ENCODE measurements at places on chromosomes 1 and 21.
A peak's percentile ranks its signal among the peaks of the same experiment; 100 is the strongest.

DNA sequence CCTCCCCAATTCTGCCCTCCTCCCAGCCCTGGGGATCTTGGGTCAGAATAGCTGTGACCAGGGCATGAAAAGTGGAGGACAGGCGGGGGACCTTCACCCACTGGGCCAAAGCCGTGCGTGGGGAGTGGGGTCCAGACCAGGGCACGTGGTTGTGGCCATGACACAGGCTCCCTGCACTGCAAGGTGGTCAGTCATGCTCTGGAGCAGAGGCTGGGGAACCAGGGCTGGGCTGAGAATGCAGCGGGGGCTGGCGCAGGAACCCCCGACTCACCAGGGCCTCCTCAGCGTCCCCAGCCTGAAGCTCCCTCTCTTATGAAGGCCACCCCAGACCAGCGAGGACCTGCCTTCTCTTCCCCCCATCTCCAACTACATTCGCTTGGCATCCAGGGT is 2.7 kb downstream of the DVL1 start:
- DNase-seq = no peak

GRCh38 chr1:110594456-110595352 is 11.5 kb downstream of the KCNA2 start:
- no peak for DNase-seq

DNA sequence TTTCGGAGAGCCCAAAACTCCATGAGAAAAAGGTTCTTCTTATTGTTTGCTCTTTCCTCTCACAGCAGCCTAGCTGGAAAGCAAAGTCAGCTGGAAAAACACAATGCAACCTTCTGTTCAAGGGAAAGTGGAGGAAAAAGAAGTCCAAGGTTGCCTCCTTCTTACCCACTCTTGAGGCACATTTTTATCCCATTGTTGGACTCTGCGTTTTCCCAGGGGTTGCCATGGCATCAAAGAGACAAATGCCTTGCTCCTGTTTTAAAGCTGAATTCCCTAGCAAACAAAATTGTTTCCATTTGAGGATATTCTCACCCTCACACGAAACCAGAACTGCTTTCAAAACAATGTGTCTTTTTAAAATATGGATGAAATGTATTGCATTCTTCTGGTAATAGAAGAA is 45.1 kb upstream of the PALMD start:
- no peak for DNase-seq

GRCh38 chr1:78236716-78237115 is 190.9 kb downstream of the GIPC2 start:
- DNase-seq = no peak

DNA sequence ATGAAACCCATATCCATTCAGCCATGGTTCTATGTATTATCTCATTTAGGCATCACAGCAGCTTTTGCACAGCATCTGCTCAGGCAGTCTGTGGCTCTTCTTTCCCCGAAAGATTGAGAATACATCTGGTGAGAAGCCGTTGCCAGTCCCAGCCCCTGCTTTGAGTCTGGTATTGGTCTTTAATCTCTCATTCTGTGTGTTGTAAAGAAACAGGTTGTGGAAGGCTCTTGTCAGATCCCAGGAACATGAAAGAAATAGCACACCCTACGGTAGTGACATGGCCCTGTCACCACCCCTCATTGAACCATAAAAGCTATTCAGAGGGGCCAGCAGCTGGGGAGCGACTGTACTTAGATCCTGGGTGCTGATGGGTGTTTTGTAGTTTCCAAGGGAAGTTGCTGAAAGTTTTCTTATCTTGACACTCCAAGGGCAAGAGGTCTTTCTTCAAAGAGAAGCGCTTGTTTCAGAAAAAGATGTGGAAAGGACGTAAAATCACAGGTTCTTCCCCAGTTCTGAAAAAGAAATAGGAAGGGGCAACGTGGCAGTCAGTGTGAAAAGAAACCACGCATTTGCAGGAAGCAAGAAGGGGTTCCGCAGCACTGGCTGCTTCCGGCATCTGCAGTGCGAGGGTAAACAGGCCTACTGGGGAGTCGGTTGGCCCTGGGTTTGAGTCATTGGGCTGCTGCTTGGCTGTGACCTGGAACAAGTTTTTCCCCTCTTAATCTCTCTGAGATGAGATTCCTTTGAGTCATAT is 145.0 kb downstream of the DHRS3 start:
- no peak for DNase-seq

DNA sequence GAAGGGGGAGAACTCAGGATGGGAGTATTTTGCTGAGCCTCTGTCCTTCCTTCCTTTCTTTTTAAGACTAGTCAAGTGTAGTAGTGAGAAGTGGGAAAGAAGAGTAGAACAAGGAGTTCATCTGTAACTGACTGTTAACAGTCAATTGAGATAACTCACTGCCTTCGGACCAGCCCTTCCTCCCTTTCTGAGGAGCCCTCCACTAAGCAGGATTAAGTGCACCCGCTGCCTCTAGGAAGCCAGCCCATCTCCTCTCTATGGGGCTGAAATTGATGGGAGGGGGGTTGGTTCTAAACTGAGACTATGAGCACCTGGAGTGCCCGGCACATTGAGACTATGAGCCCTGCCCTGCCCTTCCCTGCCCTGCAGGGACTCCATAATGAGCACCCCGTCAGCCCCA is 72.7 kb upstream of the TINAGL1 start:
- no peak for DNase-seq

- no peak for DNase-seq
These were observed 56.4 kb downstream of the GREM2 start for GRCh38 chr1:240555524-240555923.

- no peak for DNase-seq
These were observed 8.6 kb downstream of the LIX1L start for GRCh38 chr1:145949219-145949618.

DNA sequence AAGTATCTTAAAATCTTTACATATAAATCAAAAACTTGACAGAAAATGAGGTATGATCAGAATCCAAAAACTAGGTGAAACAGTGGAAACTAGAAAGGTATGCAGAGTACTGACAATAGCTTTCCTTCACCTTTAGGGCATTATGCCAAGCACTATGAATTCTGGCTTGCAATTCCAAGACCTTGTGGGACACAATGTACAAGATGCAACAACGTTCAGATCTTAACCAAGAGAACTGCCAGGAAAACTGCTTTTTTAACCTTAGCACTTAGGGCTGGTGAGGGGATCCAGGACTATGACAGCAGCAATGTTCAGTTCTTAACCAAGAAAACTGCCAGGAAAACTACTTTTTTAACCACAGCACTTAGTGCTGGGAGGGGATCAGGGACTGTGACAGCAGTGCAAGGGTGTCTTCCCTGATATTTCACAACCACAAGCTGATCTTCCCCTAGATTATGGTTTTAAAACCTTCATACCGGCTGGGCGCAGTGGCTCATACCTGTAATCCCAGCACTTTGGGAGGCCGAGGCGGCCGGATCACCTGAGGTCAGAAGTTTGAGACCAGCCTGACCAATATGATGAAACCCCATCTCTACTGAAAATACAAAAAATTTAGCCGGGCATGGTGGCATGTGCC is 22.3 kb downstream of the FOXJ3 start:
- peak; percentile 64 for DNase-seq

DNA sequence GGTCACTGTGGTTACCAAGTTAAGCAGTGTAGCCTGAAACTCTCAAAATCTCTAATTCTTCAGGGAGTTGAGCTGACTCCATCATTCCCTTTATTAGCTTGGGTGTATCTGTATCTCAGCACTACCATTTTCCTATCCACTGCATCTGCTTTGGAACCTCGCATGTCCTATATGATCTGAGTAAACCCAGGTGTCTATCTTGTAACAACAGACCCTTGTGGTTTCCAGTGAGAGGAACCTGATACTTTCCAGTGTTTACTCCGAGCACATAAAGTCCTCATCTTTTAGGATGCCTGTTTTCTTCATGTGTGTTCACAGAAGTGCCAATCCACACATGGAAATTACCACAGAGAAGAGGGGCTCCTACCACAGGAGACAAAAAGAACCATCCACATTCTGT is 650.4 kb downstream of the LMO4 start:
- DNase-seq = no peak

- DNase-seq = no peak
These were observed 2.0 kb downstream of the ARHGAP29 start for GRCh38 chr1:94235189-94236012.

DNA sequence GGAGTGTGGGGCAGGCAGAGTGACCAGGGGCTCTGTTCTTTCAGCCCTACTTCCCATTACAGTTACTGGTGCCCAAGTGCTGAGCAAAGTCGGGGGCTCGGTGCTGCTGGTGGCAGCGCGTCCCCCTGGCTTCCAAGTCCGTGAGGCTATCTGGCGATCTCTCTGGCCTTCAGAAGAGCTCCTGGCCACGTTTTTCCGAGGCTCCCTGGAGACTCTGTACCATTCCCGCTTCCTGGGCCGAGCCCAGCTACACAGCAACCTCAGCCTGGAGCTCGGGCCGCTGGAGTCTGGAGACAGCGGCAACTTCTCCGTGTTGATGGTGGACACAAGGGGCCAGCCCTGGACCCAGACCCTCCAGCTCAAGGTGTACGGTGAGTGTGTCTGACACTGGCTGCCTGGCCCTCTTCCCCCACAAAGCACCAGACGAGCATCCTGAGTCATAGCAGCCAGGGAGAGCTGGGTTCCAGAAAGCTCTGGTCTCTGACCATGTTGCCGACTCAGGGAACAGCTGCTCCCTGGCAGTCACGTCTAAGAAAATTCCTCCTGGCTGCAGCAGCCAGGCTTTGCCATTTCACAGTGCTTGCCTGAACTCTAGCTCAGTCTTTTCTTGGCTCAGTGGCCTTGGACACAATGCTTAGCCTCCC is 3.3 kb downstream of the SLAMF8 start:
- DNase-seq = no peak

GRCh38 chr1:87632232-87632631 is 303.6 kb downstream of the LMO4 start:
- no peak for DNase-seq

DNA sequence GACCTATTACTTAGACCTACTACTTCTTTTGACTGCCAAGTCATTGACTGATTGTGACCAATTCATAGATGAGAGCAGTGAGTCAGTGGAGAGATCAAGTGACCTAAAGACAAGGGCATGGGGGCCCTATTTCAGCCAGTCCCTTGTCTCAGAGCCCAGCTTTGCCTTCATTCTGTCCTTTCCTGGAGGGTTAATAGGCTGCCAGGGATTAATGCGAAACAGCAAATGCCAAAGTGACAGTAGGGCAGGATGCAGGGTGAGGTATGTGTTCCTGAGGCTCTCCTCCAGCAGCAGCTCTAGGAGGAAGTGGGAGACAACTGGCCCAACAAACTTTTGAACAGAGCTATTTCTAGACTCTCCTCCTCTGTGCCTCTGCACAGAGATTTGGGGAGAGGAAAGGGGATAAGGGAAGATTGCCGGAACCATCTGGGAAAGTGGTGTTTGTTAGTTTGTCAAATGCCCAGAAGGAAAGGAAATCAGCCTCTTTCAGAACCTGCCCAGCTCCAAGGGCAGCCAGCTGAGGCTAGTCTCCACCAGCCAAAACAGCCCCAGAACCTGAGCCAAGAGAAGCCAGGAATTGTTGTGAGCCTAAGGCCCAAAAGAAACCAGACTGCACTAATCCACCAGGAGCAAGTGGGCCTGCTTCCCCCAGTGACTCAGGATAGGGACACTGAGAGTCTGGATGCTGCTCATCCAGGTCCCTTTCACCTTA is 4.9 kb upstream of the S100A3 start:
- DNase-seq = no peak

GRCh38 chr21:28310711-28311110 is 682.0 kb downstream of the LTN1 start:
- DNase-seq = no peak

- no peak for DNase-seq
These were observed 28.5 kb downstream of the SLC37A1 start for GRCh38 chr21:42542196-42542595.

GRCh38 chr21:29254550-29254949 is 44.2 kb upstream of the BACH1 start:
- DNase-seq = no peak

DNA sequence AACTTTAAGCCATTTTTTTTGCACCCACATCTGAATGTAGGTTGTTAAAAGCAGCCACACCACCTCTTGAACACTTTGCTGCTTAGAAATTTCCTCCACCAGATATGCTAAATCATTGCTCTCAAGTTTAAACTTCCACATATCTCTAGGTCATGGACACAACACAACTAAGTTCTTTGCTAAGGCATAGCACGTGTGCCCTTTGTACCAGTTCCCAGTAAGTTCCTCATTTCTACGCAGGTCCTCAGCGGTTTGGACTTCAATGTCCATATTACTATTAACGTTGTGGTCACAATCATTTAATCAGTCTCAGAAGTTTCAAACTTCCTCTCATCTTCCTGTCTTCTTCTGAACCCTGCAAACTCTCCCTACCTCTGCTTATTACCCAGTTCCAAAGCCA is 661.6 kb upstream of the PKN2 start:
- DNase-seq = no peak

GRCh38 chr21:46057111-46057709 is 40.7 kb upstream of the COL6A2 start:
- no peak for DNase-seq

- DNase-seq = no peak
These were observed 20.5 kb downstream of the COL6A1 start for GRCh38 chr21:46001821-46002681.

- DNase-seq = peak; percentile 84
These were observed 21.1 kb downstream of the ERRFI1 start for GRCh38 chr1:8004803-8005573.

DNA sequence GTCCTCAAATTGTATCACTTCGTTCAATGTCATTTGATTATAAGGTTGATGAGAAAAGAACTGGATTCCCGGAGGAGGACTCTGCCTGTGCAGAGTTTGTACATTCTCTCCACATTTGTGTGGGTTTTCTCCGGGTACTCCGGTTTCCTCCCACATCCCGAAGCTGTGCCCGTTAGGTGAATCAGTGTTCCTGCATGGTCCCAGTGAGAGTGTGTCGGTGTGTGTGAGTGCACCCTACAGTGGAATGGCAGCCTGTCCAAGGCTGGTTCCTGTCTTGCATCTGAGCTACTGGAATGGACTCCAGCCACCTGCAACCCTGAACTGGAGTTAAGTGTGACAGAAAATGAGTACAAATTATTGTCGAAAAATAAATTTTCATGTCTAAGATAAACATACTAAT is 92.2 kb upstream of the KCTD3 start:
- DNase-seq = no peak

DNA sequence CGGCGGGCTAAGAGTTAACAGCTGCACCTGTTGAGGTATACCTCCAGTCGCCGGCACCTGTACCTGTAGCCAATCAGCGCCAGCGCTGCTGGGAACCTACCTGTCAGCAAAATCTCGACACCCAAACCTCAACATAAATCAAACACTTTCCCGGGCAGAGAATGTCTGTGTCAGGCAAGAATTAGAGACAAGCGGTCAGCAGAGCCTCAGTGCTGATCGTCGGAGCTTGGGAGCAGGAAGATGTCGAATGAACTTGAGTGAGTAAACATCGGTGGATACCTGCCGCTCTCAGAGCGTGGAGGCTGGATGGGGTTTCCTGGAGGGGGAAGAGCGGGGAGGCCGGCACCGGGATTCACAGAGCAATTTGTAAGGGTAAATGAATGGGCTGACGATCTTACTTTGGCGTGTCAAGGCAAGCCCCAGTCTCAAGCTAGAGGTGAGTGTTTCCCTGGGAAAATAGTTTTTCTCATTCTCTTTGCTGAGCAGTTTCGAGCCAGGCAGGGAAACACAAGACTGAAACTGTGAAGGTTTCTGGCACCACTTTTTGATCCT is at the start of gene GRHL3:
GRHL3 (plus strand) TSS at position 46 of the 552 bp plus-strand sequence; CDS start at position 241, 195 bp downstream.
- peak; percentile 50 for DNase-seq
